ENCODE measurements at places on chromosomes 12 and 14.

GRCh38 chr12:131140697-131141096 lies 187.0 kb downstream of the ADGRD1 start:
- no peak for DNase-seq

DNA sequence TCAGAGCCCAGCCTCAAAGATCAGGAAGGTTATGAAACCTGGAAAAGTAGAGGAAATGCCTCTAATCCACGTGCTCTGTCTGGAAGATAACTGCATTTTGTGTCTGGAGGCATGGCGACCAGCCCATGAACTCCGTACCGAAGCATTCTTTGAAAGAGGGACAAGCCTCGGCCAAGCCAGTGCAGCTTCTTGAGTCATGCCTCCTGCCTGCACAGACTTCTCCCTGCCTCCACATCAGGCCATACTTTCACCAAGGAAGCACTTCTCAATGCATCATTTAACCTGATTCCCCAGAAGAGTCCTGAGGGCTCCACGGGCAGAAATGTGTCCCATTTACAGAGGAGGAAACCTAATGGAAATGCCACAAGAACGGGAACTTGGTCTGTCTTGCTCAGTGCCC lies 3.4 kb downstream of the ACTN1 start:
- no peak for DNase-seq

DNA sequence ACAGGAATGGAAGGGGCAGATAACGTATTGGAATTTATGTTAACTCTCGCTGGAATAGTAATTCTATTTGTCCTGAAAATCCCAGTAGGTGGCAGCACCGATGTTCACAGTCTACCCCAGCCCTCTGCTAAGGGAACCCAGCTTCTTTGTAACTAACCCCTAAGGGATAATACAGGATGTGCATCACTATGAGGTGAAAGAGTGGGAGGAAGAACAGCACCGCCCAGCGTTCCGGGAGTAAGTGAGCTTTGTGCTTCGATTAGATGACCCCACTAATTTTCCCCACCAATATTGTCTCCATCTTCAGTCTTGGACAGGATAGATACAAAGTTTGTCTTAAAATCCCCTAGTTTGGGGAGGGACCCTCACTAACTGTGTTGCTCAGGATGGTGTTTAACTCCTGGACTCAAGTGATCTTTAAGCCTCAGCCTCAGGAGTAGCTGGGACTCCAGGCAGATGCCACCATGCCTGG lies 2.7 kb downstream of the SLC2A3 start:
- DNase-seq, result peak; percentile 80

DNA sequence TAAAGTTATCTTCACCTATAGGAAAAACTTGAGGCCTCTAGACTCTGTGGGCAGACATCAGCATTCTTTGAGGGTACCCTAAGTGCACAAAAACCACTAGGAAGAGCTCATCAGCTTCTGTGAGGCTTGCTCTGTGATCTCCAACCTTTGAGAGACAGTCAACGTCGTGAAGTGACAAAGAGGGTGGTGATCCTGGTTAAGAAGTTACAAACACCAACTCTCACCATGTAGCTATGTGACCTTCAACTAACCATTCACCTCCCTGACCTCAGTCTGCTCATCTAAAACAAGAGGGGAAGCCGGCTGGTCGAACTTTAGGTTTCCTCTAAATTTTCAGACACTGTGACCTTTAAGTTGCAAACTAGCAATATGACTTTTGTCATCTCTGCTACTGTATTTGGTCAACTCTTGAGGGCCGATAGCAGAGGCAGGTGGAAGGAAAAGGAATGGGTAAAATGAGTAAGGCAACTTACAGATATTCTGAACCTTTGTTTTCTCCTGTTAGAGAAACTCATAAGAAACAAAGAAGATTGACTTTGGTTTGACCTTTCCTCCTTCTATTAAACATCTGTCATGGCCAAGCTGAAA lies 103.2 kb upstream of the PARP11 start:
- no peak for DNase-seq

DNA sequence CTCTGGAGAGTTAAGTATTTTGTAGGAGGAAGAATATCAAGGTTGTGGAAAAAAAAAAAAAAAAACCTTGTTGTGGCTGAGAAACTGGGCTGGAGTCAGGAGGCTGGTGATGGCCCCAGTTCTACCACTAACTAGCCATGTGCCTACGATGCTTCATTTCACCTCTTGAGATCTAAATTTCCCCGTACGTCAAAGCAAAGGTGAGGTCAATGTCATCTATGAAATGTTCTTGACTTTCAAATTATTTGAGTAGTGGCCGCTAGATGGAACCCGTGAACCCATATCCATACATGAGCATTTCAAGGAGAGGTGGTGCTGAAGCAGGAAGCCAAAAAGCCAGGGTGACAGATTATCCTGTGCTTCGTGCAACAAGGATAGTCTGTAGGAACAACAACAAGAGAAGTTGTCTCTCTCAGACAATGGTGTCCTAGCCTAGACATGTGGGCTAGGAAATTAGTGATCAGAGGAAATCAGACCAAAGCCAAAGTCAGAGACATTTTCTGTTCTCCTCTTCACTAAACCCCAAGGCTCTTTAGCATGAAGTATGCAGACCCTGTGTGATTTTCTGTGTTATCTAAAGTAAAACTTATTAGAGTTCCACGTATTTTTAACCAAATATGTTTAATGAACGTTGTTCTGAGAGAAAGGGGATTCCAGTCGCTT lies 95.5 kb upstream of the ETV6 start:
- DNase-seq, result peak; percentile 71

GRCh38 chr12:120367924-120368788 lies 808 bp downstream of the MSI1 start:
- no peak for DNase-seq

- no peak for DNase-seq
These were observed 32.5 kb upstream of the E2F7 start for GRCh38 chr12:77097846-77098245.

DNA sequence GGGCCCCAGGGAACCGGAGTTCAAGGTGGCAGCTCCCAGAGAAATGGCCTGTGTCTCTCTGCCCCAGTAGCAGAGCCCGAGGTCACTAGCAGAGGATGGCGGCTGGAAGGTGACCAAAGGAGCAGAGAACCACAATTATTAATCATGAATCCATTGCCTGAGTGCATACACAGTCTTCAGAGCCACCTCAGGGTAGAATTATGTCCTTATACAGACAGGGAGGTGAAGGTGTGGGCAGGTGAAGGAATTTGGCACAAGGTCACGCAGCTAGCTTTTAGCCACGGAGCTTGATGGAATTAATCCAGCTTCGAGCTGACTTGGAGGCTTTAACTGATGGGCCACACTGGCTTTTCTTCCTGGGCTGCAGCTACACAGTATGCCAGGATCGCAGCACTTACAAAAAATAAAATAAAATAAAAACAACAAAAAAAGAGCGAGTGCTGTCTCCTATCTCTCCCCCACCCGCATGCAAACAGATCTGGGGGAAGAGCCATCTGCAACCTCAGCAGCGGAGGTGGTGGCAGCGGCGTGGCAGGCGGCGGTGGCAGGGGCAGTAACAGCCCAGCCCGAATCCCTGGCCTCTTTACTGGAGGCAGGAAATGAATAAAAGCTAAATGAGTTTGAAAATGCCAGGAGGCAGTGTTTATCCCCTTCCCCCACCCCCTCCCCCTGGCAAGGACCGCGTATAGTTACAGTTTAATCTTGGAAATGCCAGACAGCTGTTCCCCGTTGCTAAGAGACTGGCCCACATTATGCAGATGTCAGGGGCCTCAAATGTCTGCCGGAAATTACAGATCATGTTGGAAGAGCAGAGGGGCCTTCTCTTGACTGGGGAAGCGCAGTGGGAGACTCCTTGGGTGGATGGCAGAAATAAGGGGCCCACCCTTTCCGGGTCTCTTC lies 93.5 kb downstream of the LRRC74A start:
- DNase-seq, result peak; percentile 76

GRCh38 chr12:62716037-62716436 lies 218.9 kb downstream of the PPM1H start:
- no peak for DNase-seq

GRCh38 chr12:49039421-49040363 lies 20.9 kb downstream of the KMT2D start:
- DNase-seq, result no peak

GRCh38 chr14:87617079-87617478 lies 375.9 kb downstream of the GALC start:
- DNase-seq, result no peak

DNA sequence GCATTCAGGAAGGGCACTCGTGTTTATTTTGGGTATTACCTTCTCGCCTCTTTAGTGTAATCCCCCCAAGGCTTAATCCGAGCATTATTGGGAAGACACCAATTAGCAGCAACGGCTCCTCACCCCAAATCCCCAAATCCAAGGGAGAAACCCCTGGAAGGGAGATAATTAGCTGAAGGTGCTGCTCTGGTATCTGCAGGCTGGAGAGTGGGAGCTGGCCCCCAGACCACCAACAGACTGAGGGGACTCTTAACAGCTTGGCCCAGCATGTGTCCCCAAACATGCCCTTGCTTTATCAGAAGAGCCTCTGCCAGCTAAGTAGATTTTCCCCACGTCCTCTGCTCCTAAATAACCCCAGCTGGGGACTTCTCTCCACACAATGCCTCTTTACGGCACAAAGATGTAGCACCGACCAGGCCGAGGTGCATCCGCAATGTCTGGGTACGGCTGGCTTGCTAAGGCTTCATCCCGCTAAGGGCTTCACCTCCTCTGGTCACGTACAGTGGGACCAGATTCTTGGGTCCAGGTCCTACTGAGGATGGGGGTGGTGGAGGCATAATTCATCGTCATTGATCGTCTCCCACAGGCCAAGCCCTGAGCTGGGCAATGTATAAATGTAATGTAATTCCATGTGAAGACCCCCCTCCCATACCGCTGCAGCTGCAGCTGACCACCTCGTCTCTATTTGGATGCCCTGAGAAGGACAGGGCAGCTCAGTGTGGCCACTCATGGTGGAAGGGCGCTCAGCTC lies 123.7 kb upstream of the GSC start:
- DNase-seq, result no peak

DNA sequence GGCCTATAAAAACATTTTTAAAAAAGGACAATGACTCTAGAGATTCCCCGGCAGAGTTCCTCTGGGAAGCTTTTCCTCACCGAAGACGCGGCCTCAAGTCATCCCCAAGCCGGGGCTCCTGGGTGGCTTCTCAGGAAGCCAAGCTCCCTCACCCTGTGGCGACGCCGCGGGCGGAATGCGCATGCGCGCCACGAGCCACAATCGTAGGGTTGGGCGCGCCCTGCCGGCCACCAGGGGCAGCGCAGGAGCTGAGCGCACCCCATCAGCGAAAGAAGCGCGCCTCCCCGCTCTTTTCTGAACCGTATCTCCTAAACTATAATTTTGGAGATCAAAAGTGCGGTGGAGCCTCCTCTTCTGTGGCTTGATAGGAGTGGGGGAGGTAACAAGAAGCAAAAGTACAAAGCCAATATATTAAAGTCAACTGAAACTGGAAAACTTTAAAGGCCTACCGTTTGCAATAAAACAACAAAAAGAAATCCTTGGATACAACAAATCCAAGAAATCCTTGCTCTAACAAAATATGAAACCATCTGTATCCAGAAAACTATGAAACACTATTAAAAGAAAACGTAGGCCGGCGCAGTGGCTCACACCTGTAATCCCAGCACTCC lies 17.4 kb upstream of the CHFR start:
- DNase-seq, result no peak

DNA sequence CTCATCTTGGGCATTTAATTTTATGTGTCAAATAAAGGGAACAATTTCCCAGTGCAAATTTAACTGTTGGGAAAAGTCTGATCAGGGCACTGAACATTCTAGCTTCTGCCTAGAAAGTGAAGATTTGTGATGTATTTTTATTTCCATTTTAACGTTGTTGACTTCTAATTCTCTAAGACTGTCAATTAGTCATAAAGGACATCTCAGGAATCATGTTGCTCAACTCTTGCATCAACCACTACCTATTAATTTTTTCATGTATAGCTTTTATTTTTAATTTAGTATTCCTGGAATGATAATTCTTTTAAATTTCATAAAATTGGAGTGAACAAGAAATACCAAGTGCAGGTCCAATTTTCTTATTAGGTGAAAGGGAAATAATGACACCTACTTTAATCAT lies 87.9 kb upstream of the METAP2 start:
- no peak for DNase-seq

DNA sequence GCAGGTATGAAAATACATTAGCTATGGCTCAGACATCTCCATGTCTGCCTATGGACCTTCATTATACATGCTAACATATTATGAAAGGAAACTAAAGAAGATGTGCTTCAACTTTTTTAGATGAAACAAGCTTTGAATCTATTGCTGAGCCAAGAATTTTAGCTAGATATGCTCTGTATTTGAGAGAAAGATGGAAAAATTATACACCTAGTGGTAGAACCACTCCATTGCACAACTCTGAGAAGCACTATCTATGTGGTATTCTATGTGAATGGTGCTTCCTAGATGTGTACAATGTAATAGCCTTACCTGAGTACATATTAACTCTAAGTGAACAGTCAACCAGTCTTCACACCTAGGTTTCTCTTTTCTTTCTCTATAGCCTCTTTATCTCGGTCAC lies 17.3 kb downstream of the EPYC start:
- DNase-seq, result no peak

DNA sequence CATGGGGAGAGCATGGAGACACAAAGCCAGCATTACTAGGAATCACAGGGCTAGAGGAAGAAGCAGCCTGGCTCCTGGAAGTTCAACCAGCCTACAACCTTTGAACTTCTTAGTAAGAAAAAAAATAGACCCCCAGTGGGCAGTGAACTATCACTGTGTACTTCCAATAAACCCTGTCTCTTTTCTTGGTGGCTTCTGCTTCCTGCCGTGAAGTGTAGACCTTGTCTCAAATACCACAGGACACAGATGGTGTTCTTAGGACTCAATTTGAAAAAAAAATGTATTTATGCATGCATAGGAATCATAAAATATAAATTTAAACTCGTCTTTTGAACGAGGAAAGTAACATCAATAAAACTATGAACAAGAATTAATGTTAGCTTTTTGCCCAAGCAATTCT lies 3.6 kb upstream of the PTGER2 start:
- no peak for DNase-seq

DNA sequence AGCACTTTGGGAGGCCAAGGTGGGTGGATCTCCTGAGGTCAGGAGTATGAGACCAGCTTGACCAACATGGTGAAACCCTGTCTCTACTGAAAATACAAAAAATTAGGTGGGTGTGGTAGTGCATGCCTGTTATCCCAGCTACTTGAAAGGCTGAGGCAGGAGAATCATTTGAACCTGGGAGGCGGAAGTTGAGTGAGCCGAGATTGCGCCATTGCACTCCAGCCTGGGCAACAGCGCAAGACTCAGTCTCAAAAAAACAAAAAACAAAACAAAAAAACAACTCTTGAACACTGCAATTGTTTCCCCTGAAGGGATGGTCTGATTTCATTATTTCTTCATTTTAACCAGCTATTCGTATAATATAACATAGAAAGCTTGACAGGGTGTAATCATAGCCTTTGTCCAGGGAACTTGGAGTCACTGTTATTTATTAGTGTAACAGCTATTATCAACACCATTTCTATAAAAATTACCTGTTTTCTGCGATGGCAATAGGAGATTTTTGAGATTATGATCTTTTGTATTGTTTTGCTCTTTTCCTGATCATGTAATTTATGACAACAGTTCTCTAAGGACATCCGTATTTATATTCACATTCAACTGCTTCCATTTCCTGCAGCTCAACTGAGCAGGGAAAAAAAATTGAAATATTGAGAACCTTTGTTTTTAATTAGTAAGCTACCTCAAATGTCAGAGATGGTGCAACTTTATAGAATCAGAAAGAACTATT lies 94.7 kb downstream of the DIP2B start:
- DNase-seq, result no peak

- no peak for DNase-seq
These were observed 575.9 kb upstream of the MDGA2 start for GRCh38 chr14:48251290-48251689.

GRCh38 chr12:6070472-6071257 lies 53.8 kb downstream of the VWF start:
- peak; percentile 85 for DNase-seq
